Bronchial epithelial cell (primary cell): ENCODE measurements at places on chromosomes 7 and 10.

DNA sequence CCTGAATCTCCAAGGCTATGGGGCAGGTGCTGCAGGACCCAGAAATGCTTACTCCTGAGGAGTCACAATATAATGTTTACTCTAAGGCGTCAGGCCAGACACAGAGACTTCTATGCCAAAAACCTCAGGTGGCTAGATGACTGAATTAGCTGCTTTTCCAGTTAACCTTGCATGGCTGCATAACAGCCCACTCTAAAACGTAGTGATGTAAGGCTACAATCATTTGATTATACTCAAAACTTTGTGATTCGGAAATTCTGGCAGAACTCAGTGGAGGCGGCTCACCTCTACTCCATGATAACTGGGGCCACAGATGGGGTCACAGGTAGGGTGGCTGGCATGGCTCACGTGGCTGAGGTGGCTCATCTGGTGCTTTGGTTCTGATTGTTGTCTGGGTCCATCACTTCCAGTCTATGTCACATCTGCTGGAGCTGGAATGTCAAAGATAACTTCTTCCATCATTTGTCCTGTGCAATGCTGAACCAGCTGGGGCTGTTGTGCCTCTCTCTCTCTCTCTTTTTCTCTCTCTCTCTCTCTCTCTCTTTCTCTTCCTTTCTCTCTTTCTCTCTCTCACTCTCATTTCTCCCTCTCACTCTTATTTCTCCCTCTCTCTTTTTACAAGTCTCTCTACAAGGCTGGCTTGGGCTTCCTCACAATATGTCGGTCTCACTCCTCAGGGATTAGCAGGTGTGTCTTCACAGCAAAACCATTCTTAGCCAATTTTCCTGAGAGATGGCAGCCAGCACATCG is 11.8 kb downstream of the TMEM72 start:
- DNase-seq: no peak

- DNase-seq: no peak
These were observed 75.3 kb downstream of the SVOPL start for GRCh38 chr7:138625849-138626230.

- DNase-seq: no peak
These were observed 38.3 kb upstream of the PTPN12 start for GRCh38 chr7:77498659-77499379.

DNA sequence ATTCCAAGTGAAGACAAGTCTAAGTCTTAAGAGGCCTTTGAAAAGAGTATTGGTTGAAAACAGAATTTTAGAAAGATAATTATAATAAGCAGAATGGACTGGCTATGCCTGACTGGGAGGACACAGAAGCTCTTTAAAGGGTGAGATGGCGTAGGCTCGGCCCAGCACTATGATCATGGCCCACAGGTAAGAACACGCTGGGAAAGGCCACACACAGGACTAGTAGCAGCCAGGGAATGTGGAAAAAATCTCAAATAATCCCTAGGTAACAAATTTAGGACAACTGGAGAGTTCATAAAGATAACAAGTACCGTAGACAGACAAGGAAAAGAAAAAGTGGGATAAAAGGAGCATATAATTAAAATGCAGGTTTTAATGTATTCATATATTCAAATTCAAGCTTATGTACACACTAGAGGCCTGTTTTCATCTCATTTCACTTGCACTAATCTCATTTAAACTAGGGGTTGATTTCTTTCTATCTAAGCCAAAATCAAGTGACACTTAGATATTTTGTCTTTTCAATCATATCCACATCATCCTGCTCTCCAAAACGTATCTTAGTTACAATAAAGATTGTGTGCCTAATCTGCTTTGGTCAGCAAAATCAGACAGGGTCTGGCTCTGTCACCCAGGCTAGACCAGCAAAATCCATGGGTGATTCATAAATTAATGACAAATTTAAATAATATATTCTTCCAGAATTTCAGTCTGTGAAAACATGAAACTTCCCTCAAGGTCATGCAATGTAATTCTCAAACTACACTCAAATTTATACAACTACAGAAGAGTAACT is 53.0 kb downstream of the EZH2 start:
- no peak for DNase-seq

DNA sequence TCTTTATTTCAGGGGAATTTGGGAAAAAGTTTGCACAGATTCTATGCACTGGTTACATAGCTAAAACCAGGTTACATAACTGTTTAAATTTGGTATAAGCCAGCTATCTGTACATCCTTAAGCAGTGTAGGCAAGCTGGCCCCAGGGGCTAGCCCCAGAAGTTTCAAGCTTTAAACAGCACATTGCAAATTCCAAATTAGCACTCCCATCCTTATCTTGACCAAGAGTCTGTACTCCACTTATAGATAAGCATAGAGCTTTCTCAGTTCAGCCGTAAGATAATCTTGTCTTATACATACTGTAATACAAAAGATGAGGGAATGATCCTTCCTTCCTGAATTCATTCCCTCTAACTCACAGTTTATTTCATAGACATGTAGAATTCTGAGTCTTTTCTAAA is 109.3 kb downstream of the SPAG6 start:
- no peak for DNase-seq

- no peak for DNase-seq
These were observed 202.2 kb upstream of the KIAA1217 start for GRCh38 chr10:24006741-24007140.

- peak; percentile 97 for DNase-seq
These were observed 67.5 kb upstream of the INSIG1 start for GRCh38 chr7:155230169-155230593.

GRCh38 chr10:4431114-4431863 is 394.7 kb upstream of the AKR1E2 start:
- DNase-seq: peak; percentile 5

DNA sequence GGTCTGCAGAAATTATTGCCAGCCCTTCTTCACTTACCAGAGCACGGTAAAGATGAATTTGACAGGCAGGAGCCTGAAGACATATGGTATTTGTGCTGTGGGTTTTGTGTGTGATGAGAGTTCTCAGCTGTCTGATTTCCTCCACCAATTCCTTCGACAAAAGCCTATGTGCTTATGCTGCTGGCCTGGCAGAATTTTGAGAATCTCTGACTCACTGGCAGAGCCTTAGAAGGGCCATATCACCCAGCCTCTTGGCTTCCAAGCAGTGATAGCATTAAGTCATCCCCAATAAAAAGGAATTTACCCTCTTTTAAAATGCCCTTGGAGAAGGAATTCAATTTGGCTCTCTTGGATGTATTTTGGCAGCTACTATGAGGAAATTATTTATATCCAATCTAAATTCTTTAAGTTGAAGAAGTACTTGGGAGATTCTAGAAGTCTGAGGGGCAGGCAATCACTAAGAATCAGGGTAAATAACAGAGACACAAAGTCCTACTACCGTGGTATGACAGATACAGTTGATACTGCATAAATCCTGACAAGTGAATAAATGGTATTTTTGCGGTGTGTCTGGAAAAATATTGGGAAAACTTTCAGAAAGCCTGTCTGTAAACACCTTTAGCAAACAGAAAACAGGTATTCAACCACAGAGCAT is 68.6 kb upstream of the EFCAB10 start:
- DNase-seq: peak; percentile 39

GRCh38 chr10:28367929-28368484 is 65.1 kb upstream of the MPP7 start:
- peak; percentile 70 for DNase-seq

DNA sequence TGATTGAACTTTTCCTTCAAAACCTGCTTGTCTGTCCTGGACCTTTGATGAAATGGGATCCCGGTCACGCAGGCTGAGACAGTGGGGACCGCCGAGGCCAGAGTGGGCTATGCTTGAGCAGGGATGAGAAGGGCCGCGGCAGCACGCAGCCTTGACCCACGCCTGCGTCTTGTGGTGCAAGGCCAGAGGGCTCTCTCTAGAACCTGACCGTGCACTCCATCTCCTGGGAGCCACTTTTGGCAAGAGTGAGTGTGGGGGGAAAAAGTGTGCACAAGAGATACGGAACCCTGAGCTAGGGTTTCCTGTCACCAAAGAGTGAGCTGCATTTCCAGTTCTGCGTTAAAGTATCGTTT is 42.4 kb downstream of the WIPI2 start:
- DNase-seq: no peak

DNA sequence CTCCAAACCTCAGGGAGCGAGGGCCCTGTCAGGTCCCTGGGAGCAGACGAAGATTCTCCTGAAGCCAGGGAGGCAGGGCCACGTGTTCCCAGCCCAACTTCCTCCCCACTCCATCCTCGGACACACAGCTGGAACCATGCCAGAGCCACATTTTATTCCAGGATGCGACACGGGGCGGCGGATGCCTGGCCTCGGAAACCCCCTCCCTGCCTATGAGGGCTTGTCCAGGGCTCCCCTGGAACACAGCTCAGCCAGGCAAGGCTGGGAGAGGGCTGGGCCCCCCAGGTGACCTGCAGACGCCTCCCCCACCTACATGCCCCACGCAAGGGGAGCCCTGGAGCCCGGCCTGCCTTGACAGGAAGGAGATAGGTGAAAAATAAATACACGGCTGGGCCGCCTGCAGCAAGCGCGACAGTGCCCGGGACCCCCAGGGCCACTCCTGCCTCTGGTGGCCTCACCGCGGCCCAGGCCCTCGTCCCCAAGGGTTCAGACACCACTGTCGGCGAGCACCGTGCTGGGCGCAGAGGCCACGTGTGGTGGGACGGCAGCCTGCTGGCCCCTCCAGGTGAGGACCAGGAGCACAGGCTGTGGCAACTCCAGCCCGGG is 21.5 kb downstream of the GET4 start:
- no peak for DNase-seq

DNA sequence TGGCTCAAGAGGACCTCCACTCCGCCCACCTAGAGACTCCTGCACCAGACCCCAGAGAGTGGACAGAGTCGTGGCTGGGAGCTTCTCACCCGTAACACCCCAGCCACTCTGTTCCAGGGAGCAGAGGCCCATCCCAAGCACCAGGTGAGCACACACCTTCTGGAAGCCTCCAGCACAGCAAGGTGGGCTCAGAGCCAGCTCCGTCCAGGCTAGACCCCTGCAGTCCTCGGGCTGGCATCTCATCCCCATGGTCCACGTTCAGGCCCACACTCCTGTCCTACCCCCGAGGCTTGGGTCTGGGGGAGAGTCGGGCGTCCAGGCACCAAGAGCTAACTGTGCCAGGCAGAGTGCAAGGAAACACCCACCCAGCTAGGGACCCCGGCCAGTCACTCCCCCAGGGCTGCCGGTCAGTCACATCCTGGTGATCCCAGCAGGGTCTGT is 13.2 kb downstream of the PDGFA start:
- no peak for DNase-seq

- peak; percentile 18 for DNase-seq
These were observed 300.9 kb downstream of the NEBL start for GRCh38 chr10:20596065-20596755.

- peak; percentile 42 for DNase-seq
These were observed 21.7 kb downstream of the CCM2 start for GRCh38 chr7:45021604-45022296.

DNA sequence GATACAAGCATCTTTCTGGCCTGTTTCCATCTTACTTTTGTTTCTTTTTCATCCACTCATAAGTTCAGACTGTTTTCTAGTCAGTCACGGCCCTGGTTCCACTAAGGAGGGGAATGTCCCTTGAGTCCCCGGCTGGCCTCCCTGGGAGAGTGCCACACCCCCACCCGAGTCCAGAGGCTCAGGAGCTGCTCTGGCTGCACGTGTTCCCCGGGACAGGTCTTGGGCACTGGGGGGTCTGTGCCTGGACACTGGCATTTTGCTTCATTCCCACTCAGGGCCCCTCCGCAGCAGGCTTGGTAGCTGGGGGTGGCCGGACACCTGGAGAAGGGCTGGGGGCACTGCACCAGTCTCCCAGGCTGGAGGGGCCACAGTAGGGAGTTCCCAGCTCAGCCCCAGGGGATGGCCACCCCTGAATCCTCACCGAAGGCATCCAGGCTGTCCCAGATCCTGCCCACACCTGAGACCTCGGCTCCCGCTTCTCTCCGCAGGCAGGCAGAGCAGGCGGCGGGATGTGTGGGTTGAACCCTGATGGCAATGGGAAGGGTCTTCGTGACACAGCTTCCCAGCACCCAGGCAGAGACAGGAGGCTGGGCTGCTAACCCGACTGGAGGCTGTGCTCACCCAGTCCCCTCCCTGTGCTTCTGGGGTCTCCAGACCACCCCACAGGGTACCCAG is 92.3 kb downstream of the BMS1 start:
- no peak for DNase-seq

DNA sequence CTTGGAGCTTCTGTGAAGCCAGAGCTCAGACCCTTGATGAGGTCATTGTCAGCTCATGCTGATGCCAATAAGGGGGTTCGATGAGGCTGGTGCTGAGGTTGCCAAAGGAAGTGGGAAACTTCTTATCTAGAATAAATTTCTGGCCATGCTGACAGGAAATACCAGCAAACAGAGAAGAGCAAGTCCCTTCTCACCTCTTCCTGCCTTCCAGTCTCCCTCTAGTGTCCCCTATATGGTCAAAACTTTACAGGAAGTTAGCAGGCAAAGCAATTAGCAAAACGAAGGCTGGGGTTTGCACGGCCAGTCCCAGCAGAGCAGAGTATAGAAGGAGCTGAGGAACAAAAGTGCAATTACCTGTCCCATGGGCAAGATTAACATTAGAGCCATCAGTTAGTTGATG is 15.1 kb upstream of the NEUROG3 start:
- peak; percentile 7 for DNase-seq

DNA sequence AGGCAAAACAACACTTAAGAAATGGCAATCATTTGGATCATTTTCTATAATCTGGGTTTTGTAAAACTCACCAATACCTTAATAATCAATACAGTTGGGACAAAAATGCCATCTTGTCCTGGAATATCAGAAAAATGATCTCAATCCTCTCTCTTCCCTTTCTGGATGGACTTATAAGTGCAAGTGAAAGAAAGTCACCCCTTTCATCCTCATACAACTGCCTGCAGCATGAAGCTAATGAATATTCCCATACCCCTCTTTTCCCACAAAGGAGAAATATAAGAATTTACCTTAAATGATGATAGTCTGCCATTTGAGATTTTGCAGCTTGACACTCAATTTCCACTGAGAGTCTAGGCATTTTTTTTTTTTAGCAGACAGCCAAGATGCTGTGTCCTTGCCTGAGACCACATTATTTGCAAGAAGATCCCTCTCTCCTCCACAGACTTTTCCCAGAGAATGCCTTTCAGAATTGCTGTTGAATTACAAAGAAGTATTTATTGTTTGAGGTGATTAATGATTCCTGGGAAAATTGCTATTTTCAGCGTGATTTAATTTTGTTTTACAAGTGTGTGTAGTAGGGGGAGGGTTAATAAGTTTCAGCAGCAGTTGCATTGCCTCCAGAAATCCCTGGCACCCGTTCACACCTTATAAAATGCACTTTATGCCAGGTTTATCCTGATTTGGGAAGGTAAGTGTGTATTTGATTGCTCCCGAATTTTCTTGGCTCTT is 3.8 kb downstream of the HOXA4 start:
- DNase-seq: no peak

GRCh38 chr7:67311901-67312300 is 315.3 kb downstream of the TYW1 start:
- peak; percentile 11 for DNase-seq

GRCh38 chr7:42194238-42194637 is 42.8 kb downstream of the GLI3 start:
- no peak for DNase-seq

GRCh38 chr10:91380873-91381256 is 29.3 kb upstream of the HECTD2 start:
- DNase-seq: no peak

GRCh38 chr10:76657337-76658012 is 980.1 kb downstream of the KCNMA1 start:
- DNase-seq: no peak

- DNase-seq: no peak
These were observed 5.9 kb upstream of the INHBA start for GRCh38 chr7:41708581-41709358.

- DNase-seq: no peak
These were observed 3.5 kb downstream of the JAKMIP3 start for GRCh38 chr10:132069122-132069848.
